ENCODE measurements at places on chromosomes 12 and 14. TPM values are rescaled to one million over a fixed set of nuclear protein-coding genes. Genes with fewer than 3 reads are reported as not detected.

SERPINA4 gene
- not detected for total RNA-seq

TRPV4 gene
- not detected for total RNA-seq

ESR2 gene
- 98.7 TPM for total RNA-seq

CEP170B gene
- total RNA-seq: 0.59 TPM

YLPM1 gene
- 116 TPM for total RNA-seq

SLC5A8 gene
- not detected for total RNA-seq

KRT5 gene
- total RNA-seq: not detected
